ENCODE measurements at places on chromosomes 6 and 20. TPM values are rescaled to one million over a fixed set of nuclear protein-coding genes. Genes with fewer than 3 reads are reported as not detected.

GRCh38 chr20:31790401-31790800 is 28.8 kb upstream of the MYLK2 start:
- H3K27me3 ChIP-seq = no peaks in the 10 kb centered on the region
- no peaks in the 10 kb centered on the region for H3K4me1 ChIP-seq
- H3K4me3 ChIP-seq = no peak overlapping the region

KPNA5 gene
- 78.2 TPM for total RNA-seq

DNA sequence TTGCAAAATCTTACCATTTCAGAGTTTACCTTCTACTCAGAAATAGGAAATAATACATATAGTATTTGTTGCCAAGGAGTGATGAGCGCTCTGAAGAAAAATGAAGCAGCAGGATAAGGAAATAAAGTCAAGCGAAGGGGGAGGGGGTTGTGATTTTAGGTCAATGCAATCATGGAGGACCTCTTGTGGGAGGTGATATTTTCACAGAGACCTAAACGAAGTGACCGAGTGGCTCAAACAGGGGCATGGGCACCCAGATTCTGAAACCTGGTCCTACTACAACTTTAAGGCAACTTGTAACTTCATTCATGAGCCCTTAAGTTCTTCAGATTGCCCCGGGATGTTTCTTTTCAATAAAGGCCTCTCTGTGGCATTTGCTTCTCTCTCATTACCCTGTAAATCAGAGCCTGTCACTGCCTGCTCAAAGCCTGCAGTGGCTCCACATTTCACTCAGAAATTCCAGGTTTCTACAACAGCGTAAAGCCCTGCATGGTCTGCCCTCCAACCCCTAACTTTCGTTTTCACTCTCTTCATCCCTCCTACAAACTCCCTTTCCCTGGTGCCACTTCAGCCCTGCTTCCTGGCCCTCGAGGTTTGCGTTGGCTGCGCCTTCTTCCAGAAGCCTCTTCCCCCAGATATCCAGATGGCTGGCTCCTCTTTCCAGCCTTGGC is 162.7 kb downstream of the TBC1D7 start:
- no peaks in the 10 kb centered on the region for H3K27me3 ChIP-seq
- no peak overlapping the region for H3K27ac ChIP-seq
- no peak overlapping the region for H3K4me3 ChIP-seq
- no peaks in the 10 kb centered on the region for H3K4me1 ChIP-seq
- H3K36me3 ChIP-seq = no peaks in the 10 kb centered on the region

- H3K36me3 ChIP-seq = peaks cover 49% of the 10 kb centered on the region
- DNase-seq = no peak
- peak overlapping the region; percentile 7 for H3K27ac ChIP-seq
- H3K27me3 ChIP-seq = no peaks in the 10 kb centered on the region
- peaks cover 52% of the 10 kb centered on the region for H3K4me1 ChIP-seq
- H3K4me3 ChIP-seq = no peak overlapping the region
These were observed 60.6 kb downstream of the ADTRP start for GRCh38 chr6:11718031-11718430.

DNA sequence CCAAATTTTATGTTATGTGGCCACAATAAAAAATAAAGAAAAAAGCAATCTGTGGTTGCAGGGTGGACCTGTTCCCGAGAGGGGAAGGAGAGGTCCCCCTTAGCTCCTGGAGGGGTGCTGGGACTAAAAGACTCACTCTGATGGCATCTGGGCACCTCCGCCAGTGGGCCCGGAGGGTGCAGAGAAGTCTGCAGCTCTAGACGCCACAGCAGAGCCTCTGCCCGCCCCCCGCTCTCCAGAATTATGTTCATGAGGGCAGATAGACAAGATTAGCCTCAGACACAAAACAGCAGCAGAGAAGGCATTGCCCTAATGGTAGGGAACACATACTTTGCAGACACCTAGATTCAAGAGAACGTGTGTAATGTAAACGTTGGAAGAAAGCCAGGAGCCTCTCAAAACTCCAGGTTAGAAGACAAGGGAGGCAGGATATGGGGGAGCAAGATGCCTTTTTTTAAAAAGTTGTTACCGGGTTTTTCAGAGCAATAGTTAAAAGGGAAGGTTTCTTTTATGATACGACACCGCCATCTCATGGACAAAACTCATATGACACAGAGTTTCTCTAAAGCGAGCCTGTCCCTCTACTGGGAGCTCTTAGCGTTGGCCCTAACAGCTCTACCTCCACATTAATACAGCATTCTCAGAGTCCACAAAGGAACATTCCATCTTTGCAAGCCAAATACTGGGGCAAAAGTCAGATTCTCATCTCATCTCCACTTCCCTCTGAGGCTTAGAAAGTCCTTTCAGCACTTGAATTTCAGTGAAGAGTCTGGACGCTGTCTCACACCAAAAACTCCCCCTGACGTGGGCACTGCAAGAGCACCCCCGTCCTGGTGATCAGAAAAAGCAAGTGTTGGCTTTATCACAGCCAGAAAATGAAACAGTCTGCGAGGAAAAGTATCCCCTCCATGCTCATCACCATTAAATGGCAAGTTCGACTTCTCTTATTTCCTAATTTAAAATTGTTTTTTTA is 47.2 kb downstream of the FOXF2 start:
- H3K36me3 ChIP-seq = no peaks in the 10 kb centered on the region
- no peaks in the 10 kb centered on the region for H3K27me3 ChIP-seq
- H3K4me1 ChIP-seq = no peaks in the 10 kb centered on the region
- no peak overlapping the region for H3K4me3 ChIP-seq
- no peak overlapping the region for H3K27ac ChIP-seq
- DNase-seq = peak; percentile 66

DNA sequence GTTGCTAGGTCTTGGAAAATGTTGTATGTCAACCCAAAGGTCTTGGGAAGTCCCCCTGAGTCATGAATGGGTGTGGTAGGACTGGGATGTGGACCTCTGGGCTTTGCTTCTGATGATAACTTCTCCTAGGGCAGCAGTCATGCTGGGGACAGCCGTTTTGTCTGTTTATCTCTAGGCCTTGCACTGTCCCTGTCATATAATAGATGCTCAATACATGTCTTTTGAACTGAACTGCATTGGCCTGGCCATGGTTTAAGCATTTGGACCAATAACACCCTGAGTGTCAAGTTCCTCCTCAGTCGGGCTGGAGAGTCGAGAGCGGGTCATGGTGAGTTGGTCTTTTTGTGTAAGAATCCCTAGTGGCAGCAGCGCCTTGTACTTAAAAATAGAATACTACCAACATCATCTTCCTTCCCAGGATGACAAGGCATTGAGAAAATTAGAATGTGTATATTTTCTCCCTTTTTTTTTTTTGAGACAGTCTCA is 43.1 kb downstream of the E2F3 start:
- DNase-seq = no peak
- H3K36me3 ChIP-seq = no peaks in the 10 kb centered on the region
- H3K4me1 ChIP-seq = peaks cover 11% of the 10 kb centered on the region
- no peak overlapping the region for H3K27ac ChIP-seq

DNA sequence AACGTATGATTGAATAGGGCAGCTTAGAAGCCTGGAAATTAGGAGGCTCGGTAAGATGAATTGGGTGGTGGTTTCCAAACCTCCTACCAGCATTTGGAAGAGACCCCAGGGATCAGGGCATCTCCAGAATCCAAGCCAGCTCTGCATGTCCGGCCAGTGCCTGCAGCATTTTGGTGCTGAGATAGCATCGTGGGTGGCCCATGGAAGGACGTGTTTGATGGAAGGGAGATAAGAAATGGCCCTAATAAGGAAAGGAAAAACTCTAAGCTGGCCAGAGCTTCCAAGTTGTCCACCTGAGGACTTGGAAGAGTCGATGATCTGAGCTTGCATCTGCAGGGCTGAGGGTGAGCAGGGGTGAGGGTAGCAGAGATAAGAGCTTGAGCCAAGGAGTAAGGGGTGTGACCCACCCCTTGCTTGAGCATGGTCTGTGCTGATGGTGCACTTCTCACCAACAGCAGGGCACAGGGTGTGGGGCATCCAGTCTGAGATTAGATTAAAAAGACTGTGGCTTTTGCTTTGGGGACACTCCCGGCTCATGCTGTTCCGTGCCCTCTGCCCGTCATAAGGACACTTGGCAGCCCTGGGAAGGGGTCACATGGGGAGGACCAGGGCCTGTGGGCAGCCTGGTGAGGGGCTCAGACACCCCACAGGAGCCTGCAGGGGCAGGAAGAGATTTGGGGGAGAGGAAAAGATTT is 213.2 kb downstream of the ERMARD start:
- H3K4me3 ChIP-seq = no peak overlapping the region
- H3K36me3 ChIP-seq = no peaks in the 10 kb centered on the region
- H3K27me3 ChIP-seq = no peaks in the 10 kb centered on the region
- no peak overlapping the region for H3K27ac ChIP-seq
- H3K4me1 ChIP-seq = no peaks in the 10 kb centered on the region

TSBP1 gene
- total RNA-seq = not detected

GRCh38 chr20:47117371-47117770 is 222.7 kb downstream of the EYA2 start:
- H3K4me1 ChIP-seq = no peaks in the 10 kb centered on the region
- no peaks in the 10 kb centered on the region for H3K36me3 ChIP-seq
- no peak overlapping the region for H3K27ac ChIP-seq

DNA sequence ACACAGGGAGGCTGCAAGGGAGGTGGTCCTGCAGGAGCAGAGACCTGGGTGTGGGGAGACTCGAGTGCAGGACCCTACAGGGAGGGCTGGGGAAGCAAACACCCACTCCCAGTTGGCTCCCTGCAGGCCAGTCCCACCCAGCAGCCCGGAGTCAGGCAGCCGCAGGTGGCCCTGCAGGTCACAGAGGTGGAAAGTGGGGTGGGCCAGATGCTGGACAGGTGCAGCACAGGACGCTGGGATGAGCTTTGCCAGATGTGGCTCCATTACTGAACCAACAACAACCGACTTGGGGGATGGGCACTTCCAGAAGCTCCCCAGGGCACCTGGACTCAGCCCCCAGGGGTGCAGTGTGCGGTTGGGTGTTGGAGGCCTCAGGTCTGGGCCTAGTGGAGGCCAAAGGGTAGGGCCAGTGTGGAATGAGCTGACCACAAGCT is 26.6 kb upstream of the MYT1 start:
- no peak overlapping the region for H3K27ac ChIP-seq
- H3K36me3 ChIP-seq = no peaks in the 10 kb centered on the region
- no peaks in the 10 kb centered on the region for H3K4me1 ChIP-seq
- no peaks in the 10 kb centered on the region for H3K27me3 ChIP-seq
- no peak overlapping the region for H3K4me3 ChIP-seq

DNA sequence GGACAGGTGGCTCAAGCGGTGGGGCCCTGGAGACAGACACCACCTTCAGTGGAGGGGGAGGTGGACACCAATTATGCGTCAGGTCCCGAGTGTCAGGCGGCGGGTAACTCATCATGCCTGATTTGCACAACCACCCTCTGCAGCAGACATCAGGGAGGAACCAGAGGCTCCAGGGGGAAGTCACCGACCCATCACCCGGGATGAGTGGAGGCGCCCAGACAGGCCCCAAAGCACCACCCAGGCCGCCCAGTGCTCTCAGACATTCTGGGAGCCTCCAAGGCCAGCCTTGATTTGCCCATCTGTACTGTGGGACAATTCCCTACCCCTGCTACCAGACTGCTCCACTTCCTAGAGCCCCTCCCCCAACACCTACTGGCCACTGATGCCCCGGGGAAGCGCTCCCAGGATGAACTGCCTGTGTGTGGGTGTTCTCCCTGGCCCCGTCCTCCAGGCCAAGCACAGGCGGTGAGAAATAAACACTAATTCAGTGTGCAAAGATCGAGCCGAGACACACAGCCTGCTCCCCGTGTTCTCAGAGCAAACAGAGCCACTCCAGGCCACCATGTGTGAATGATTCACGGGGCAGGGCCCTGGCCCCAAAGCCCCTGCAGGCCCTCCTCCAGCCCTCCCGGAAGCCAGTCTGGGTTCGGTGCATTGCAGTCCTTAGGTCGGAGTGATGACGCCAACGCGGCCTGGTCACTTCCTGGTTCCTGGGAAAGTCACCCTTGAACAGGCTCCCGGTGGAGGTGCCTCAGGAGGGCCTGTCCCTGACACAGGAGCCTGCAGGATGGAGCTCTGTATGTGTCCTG is 107.2 kb downstream of the ASXL1 start:
- no peaks in the 10 kb centered on the region for H3K27me3 ChIP-seq
- H3K36me3 ChIP-seq = peaks cover 70% of the 10 kb centered on the region
- no peak overlapping the region for H3K4me3 ChIP-seq
- H3K4me1 ChIP-seq = no peaks in the 10 kb centered on the region
- no peak overlapping the region for H3K27ac ChIP-seq
- no peak for DNase-seq

GRCh38 chr6:118892355-118892991 is 1.5 kb upstream of the ASF1A start:
- peak overlapping the region; percentile 91 for H3K27ac ChIP-seq
- H3K4me1 ChIP-seq = peaks cover 61% of the 10 kb centered on the region
- peak; percentile 23 for DNase-seq
- peak overlapping the region; percentile 54 for H3K4me3 ChIP-seq

SLC22A1 gene
- total RNA-seq = 1.2 TPM

DNA sequence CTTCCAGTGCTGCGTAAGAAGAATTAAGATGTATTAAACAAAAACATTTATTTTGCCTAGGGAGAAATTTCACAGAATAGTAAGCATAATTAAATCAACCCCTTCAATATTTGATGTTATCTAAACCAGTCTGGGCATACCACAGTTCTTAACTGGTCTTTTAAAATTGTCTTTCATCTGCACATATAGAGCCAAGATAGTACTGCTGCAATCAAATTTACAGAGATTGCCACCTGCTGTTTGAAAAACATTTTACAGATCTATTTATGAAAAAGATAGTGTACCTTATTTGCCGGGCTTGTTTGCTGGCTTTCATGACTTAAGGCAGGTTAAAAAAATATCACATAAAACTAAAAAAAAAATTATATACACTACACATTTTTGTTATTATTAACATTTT is 323.2 kb downstream of the ADGRB3 start:
- no peak overlapping the region for H3K4me3 ChIP-seq
- DNase-seq = no peak
- no peaks in the 10 kb centered on the region for H3K36me3 ChIP-seq
- H3K4me1 ChIP-seq = no peaks in the 10 kb centered on the region

- no peaks in the 10 kb centered on the region for H3K27me3 ChIP-seq
- H3K27ac ChIP-seq = no peak overlapping the region
- H3K4me1 ChIP-seq = no peaks in the 10 kb centered on the region
These were observed 398.7 kb downstream of the ZFAND3 start for GRCh38 chr6:38218235-38218634.

TRPC4AP gene
- total RNA-seq = 51.1 TPM

DNA sequence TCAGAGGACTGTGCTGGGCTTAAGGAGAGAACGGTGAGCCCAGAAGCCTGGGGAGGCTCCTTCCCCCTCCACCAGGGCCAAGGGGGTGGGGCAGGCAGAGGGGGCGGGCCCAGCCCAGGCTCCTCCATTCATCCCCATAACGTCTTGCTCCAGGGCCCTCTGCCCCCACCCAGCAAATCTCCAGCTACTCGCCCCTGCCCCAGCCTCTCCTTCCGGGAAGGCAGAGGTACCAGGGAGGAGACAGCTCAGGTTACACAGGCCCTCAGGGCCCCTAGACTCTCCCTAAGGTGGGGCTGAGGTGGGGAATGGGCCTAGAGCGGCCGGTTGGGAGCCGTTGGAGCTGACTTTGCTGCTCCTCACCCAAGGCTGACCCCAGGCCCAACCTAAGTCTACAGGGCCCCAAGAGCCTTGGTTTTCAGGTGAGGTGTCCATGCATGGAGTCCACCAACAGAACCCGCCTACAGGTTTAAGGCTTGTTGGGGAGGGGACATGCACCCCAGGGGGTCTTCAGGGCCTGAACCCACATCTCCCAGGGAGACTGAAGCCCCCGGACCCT is 1.2 kb downstream of the LAMA5 start:
- no peak for DNase-seq
- no peaks in the 10 kb centered on the region for H3K4me1 ChIP-seq
- H3K36me3 ChIP-seq = no peaks in the 10 kb centered on the region
- no peak overlapping the region for H3K27ac ChIP-seq
- no peak overlapping the region for H3K4me3 ChIP-seq
- H3K27me3 ChIP-seq = no peaks in the 10 kb centered on the region

GRCh38 chr6:1418471-1419191 is 29.3 kb downstream of the FOXF2 start:
- no peaks in the 10 kb centered on the region for H3K4me1 ChIP-seq
- DNase-seq = no peak
- no peak overlapping the region for H3K27ac ChIP-seq
- H3K36me3 ChIP-seq = no peaks in the 10 kb centered on the region

SLC22A7 gene
- not detected for total RNA-seq
